ENCODE measurements at places on chromosomes 4 and X.

DNA sequence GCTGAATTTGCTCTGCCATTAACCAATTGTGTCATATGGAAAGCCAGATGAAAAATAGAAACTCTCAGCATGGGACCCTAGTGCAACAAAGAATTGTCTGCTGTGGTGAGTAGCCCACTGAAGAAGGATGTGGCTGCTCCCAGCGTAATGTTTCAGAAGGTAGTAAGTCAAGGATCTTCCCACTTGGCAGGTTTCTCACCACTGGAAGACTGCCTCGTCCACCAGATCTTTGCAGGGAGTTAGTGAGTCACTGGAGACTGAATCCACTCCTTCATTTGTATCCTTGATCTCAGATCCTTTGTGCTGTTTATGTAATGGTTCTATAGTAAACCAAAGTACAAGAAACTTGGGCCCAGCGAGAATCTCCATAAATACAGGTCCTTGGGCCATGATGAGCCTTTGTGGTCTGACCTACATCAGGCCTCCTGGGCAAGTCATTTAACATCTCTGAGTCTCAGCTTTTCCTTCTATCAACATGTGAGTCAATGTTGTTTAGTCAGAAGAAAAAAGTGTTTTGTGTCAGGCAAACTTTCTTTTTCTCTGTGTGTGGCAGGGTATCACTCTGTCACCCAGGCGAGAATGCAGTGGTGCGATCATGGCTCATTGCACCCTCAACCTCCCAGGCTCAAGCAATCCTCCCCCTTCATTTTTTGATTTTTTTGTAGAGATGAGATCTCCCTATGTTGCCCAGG, 78.0 kb upstream of the CCDC160 start:
- DNase-seq, result peak; percentile 72

- DNase-seq, result no peak
Measured at GRCh38 chr4:38870098-38870808, 2.6 kb downstream of the FAM114A1 start.

- DNase-seq, result peak; percentile 23
Measured at GRCh38 chr4:17494258-17495190, 17.4 kb downstream of the QDPR start.

DNA sequence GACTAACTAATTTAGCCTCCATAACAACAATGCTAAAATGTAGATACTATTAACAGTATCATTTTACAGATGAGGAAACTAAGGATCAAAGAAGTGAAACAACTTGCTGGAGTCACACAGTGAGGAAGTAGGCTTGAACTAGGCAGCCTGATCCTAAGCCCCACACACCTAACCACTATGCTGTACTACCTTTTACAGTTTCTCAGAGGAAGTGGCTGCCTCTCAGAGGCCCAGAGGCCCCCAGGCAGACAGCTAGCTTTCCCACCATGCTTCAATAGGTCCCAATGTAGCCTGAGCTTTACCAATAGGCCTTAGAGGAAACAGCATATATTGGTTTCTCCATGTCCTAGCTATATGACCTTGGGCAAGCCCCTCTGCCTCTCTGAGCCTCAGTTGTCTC, 69.4 kb upstream of the PJA1 start:
- DNase-seq, result no peak

DNA sequence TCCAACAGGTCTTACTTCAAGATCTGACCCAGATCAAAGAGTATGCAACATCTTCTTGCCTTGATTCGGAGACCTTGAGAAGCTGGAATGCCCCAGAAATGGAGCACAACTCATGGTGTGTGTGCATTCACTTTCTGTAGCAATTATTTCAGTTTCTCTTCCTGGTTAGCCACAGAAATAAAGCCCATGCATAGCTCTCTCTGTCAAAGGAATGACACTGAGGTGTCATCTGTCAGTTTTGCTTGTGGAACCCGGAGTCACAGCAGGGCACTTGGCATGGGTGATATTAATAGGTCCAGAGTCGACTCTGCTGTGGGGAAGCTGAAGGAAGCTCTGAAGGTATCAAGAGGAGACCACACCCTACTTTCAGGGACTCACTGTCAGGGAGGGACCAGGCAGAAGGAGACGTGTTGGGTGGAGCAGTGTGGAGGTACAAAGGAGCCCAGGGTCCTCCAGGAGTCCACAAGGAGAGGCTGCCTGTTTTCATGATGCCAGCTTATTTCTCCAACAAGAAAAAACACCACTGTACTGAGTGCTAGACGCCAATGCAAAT, 10.7 kb downstream of the CLNK start:
- DNase-seq, result no peak

DNA sequence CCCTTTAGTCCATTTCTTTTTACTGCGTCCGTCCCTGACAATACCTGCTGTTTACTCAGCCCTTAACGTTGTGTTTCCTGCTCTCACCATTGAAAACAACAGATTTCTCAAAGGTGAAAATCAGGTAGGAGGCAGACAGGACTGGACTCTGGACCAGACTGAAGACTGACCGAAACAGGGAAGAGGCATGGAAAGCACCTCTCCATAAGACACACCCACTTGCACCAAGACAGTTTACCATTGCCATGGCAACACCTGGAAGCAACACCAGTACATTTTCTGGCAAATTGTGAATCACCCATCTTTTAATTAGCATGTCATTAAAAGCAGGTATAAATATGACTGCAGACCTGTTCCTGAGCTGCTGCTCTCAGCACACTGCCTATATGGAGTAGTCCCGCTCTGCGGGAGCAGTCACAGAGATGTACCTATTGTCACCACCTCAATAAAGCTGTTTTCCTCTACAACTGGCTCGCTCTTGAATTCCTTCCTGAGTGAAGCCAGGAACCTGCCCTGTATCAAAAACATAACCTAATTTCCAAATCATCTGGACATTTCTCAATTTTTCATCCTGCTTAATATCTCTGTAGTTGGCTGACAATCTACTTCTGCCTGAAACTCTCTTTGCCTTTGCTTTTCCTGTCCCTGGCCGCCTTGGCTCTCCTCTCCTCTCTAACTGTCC, 117.0 kb downstream of the RNF150 start:
- no peak for DNase-seq

- DNase-seq, result no peak
Measured at GRCh38 chr4:5084911-5085475, 33.7 kb downstream of the STK32B start.

DNA sequence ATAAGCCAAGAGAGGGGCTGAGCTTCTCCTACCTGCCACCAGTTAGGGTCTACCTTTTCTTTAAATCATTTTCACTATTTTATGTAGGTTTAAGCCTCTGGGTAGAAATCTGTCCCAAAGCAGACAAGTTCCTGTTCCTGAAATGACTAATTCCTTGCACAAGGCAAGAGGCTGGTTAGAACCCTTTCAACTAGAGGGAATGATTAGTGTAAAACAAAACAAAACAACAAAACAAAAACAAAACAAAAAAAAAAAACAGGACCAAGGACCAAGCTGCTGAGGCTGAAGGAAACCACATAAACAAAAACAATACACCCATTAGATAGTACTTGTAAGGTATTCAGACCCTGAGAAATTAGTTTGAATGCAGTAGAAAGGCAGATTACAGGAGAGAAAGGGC, 62.7 kb downstream of the MAML3 start:
- peak; percentile 47 for DNase-seq

DNA sequence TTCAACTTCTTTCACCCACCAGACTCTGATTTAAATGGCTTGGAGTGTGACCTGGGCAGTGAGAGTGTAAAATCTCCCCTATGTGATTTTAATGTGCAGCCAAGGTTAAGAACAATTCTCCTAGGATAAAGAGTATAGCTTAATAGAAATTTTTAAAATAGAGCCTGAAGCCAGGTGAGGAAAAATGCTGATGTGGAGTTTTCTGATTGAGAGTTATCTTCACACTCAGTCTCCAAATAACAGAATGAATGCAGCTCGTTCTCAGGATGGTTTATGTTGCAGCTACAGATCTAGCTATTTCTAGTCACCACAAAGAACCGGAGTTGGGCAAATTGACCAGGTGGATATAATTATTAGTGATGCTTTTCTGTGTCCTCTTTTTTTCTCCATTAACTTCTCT, 70.7 kb downstream of the MOSPD2 start:
- no peak for DNase-seq

GRCh38 chr4:1856943-1857699, 1.2 kb upstream of the LETM1 start:
- DNase-seq, result no peak

DNA sequence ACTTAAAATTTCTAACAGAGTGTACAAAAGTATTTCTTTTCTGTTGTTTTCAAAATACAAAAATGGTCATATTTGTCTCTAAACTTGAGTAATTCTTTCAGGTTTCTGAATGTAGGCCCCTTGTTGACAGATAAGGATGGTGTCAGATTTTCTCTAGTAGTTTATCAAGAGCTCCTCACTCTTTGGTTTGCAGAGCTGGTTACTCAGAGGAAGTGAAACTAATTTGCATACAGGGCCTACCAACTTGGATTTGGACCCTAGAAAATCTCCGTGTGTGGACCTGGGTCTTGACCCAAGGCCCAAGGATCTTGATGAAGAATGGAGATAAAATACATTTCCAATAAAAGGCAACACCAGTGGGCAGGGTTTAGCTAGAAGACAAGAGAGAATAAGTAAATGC, 433 bp upstream of the ADH6 start:
- DNase-seq, result no peak

DNA sequence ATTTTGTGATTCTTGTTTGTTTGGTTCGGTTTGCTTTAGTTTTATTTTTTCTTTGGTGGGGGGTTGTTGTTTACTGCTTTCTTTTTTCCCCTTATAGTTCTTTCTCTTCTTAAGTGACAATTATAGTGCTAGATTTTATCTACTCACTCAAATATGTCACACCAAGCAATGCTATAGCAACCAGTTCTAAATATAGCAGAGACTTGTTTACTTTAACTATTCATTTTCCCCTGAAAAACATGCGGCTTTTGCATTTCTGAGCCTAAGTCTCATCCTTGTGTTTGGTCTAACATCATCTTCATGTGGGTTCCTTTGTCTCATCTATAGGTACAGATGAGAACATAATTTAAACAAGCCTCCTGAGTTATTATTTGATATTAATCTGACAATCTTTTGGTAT, 676.6 kb downstream of the FAT4 start:
- no peak for DNase-seq

DNA sequence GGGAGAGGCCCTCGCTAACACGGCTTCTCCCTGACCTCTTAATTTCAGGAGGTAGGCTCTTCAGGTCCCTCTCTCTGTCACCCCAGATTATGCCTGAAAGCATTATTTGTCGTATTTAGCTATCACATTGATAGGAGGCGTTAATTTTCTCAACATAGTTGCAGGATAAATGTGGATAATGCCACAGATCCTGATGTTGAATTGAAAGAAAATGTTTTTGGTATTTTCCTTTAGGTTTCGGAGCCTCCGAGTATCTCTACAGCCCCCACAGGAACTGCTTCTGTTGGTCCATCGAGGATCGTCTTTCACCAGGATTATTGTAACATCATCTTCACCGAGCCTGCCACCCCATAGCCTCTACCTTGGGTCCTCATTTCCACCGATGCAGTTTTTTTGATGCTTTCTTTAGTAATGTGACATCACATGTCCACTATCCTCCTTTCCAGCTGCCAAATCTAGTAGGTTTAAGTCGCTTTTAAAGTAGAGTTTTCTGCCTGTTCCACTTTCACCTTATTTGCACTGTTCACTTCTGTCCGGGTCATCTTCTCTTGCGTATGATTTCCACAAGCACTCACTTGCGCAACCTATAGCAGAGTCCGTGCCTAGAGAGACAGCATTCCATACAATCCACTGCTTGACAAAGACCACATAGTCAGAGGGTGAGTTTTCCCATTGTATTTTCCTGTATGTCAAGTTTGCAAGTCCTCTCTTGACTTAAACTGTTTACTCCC, 665 bp downstream of the TIGD2 start:
- DNase-seq, result no peak

DNA sequence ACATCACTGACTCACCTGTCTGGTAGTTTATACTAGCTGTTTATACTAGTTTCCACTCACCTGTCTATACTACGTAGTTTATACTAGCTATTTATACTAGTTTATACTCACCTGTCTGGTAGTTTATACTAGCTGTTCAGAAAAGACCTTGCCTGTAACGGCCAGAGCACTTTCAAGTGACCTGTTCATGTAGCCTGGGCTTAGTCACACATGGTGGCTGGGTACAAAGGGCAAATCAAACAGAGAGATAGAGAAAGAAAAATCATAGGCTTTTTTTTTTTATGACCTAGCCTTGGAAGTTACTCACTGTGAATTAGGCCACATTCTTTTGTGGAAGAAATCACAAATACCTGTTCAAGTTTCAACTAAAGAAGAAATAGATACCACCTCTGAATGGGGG, 30.7 kb upstream of the SPANXN4 start:
- no peak for DNase-seq

DNA sequence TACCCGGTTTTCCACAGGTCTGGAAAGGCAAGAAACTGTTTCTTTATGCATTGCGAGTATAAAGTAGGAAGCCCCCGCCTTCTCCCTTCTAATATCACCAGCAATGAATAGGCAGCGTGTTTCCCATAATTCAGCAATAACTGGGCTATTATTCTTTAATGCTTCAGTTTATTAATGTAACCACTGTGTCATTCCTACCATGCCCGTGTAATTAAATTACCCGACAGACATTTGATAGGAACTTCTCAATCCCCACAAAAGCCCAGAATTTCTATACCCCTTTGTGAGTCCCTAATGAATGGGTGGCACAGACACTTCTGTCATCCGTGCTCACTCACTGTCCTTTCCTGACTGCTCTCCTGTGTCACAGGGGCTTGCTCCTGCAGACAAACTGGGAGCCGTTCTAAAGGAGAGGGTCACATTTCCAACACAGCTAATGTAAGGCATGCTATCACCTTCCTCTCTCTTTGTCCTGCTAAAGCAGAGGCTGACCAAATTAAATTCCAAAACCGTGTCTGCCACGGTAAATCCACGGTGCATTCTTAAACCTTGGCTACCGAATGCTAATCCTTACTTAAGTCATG, 108.5 kb upstream of the MID1 start:
- DNase-seq, result no peak

- DNase-seq, result no peak
Measured at GRCh38 chr4:38255572-38255971, 295.4 kb downstream of the PTTG2 start.

DNA sequence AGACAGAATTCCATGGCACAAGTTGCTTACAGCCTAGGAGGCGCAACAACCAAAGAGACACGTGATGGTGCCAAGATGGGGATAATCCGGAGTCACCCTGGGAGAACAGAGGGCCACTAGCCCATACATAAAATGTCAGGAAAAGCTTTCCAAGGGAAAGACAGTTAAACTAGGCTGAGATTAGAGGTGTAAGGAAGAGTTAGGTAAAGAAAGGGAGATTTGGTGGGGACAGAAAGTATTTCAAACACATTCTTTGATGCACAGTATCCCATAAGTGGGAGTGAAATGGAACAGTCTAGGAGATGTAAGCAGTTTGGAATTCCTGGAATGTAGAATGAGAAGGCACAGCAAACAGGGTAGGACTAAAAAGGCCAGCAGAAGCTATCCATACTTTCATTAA, 860.9 kb upstream of the LCORL start:
- no peak for DNase-seq

GRCh38 chr4:21628916-21629610, 319.5 kb downstream of the KCNIP4 start:
- DNase-seq, result no peak

Measured in activated CD4-positive, alpha-beta T cell treated with anti-CD3 and anti-CD28 coated beads, Interleukin-2, amount 50 U/mL, for 16 hours (primary cell).